Left renal cortex interstitium (tissue), 4 donors: ENCODE measurements at places on chromosomes 7 and 10.

- DNase-seq, result no peak
Measured at GRCh38 chr7:110522061-110522760, 568.7 kb upstream of the LRRN3 start.

DNA sequence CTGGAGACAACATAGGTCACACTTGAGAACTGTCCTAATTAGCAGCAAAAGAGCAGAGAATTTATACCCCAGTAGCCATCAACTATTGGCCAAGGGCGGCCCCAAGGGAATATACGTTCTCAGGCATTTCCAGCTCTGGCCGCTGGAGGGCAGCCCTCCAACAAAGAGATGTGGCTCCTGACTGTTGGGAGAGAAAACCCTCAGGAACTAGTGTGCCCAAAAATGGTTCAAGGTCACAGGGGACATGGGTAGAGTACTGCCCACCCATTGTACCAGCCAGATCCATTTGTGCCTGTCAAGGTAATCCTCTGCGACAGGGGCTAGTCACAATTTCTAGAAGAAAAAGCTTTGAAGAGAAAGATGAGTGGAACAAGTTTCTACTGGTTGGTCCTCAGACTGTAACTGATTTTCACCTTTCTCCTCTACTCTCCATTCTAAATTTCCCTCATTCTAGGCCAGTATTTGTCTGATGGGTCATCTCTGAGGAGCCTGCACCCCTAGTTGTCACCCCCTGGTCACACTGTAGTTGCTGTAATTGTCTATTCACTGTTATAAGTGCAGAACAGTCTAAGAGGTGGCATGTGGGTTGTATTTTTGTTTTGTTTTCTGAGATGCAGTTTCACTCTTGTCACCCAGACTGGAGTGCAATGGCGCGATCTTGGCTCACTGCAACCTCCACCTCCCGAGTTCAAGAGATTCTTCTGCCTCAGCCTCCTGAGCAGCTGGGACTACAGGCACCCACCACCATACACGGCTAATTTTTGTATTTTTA is 14.7 kb upstream of the C7orf33 start:
- DNase-seq, result peak; percentile 25

DNA sequence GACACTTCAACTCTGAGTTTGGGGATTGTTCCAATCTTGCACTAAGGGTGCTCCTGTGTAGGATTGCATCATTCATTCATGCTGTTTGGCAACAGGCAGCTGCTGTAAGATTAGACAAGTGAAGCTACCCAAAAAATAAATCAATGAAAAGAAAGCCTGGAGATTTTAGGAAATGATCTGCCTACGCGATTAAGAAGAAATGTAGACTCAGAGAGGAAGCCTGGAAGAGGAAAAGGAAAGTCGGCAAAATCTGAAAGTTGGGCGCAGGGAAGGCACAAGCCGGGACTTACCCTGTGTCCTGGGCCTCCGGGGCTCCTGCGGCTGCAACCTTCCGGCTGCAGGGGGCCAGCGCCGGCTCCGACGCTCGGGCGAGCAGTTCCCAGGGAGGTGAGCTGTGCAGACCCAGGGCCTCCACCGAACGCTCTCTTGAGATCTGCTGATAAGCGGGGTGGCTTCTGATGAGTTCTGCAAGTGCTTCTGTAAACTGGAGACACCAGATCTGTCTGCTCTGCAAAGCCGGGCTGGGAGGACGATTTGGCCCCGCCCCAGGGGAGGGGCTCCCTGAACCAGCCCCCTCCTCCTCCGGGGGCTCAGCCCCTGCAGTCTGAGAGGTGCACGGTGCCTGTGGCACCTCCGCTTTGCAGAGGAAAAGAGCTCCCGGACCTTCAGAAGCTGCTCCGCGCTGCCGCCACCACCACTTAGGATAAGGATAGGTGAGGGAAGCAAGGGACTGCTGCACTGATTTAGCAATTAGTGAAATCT is 17.4 kb downstream of the PSPH start:
- DNase-seq, result peak; percentile 62

DNA sequence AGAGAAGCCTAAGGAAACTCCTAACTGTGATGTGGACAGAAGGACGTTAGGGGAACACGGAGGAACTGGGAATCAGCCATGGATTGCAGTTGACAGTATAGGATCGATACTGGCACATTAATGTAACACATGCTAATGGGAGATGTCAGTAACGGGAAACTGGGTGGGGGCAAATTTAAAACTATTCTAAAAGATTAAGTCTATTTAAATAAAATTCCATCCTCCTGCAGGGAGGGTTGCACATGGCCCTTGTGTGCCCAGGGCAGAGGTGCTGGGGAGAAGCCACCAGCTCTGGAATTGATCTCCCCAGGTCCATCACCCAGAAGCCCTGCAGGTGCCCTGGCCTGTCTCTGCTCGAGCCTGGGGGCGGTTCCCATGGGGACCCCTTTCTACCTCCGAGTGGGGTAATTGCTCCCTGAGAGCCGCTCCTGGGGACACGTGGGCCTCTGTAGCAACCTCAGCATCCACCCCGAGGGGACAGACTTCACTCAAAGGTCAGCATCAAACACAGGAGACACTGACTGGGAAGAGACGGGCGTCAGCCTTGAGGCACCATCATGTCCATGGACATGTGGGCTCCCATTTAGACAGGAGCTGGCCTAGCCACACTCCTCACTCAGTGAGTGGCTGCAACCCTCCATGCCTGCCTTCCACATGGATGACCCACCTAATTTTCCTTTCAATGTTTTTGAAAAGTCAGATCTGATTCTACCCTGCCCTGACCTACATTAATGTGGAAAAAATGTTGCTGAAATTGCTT is 21.1 kb downstream of the SCART1 start:
- DNase-seq, result no peak

- DNase-seq, result no peak
Measured at GRCh38 chr10:47173929-47174442, 126.0 kb upstream of the GDF10 start.

GRCh38 chr7:87475359-87476178 is at the start of gene ABCB4:
Gene ABCB4, minus strand, starts transcription at chr7:87475680. Its CDS starts 215 bp downstream, at chr7:87475465.
- DNase-seq, result no peak

- DNase-seq, result no peak
Measured at GRCh38 chr7:38425509-38425908, 152.1 kb upstream of the TARP start.

- no peak for DNase-seq
Measured at GRCh38 chr10:126218778-126219649, 169.3 kb downstream of the ADAM12 start.

DNA sequence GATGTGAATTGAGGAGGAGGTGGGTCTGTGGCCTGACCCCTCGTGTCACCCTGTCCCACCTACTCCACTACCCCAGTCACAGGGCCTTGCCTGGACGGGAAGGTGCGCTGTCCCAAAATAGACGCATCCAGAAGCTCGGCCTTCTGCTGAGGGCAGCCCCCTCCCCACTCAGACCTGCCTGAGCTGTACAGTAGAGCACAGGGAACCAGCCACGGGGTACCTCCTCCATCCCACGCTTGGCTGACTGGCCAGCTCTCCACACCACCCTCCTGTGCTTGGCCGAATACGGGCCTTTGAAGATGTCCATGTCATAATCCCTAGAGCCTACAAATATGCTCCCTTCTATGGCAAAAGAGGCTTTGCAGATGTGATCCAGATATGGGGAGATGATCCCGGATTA is 88.3 kb downstream of the CHST15 start:
- no peak for DNase-seq
